ENCODE measurements at places on chromosomes 4 and X.

DNA sequence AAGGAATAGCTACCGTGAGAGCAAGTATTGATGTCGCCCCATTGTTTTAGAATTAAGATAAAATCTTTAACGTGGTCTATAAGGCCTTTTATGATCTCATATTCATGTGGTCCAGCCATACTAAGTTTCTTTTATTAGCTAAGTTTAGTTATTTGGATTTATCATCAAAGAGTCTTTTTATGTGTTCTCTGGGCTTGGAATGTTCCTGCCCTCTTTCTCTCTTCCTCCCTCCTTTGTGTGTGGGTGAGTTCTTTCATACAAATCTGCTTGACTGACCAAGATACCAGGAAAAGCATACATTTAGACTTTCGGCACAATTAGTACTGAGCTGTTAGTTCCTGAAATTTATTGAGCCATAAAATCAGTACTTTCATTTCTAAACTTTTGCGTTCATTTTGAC lies 11.3 kb downstream of the TDO2 start:
- no peak for DNase-seq

DNA sequence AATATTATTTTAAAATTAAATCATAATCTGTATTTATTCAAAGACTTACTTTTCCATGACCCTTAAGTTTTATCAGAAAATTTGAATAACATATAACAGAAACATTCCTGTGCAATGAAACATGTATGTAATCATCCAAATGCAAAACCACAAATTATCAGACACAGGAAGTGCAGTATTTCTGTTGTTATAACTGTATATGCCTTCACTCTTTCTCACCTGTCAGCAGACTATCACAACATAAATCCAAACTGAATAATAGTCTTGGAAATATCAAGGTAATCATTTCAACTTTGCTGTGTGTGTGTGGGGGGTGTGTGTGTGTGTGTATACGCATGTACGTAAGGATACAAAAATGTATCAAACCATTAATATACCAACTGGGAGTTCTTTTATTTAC lies 285.9 kb downstream of the SLC7A11 start:
- no peak for DNase-seq

- no peak for DNase-seq
These were observed 164.2 kb upstream of the NRK start for GRCh38 chrX:105658136-105658535.

DNA sequence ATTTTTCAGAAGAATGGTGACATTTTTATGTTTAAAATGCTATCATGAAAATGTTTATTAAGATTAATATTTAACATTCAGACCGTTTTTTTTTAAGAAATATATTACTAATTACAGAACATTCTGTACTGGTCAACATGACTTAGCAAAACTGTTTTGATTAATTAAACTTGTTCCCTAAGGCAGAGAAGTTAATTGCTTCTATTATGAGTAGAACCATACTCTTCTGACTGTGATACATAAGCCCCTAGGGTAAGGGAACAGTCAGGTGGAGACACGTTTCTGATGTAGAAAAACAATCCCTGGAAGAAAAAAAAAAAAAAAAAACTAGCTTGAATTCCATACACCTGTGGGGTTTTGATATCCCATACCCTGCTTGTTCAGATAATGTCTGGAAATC lies 97.4 kb downstream of the GPM6A start:
- no peak for DNase-seq

DNA sequence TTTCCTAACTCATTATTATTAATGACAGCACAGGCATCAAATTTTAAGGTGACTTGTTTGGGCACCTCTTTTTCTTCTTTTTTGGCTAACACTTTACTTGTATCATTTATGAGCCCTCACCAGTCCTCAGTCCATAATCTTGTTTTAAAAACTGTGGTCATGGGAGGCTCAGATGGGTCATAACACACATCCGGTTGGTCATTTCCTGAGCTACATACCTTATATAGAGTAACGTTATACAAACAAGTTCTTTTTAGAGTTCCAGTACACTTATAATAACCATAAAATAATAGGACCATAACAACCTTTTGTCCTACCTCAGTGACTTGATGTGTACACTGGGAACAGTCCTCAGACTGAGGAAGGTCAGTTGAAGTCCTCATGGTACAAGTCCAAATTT lies 21.1 kb upstream of the PLS3 start:
- no peak for DNase-seq

DNA sequence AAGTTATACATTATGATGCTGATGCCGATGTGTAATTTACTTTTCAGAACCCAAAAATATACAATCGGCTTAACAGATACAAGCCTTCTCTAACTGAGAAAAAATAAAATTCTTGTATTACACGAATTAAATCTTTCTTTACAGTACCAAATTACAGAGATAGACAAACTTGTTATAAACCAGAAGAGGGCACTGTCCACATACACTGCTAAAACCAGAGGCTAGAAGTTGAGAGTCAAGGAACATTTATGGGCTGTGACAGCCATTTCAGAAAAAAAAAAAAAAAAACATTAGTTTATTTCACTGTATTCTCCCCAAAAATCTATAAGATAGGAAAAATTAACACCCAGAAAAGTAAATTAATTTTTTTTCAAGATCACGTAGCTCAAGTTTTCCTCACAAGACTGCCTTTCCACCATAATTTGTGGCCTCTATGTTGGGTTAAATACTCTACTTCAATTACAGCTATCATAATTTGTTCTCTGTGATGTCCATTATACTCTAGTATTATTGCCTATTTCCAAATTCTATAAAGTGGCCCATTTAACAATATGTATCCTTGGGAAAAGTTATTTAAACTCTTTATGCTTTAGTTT lies 12.0 kb downstream of the EREG start:
- DNase-seq: no peak

DNA sequence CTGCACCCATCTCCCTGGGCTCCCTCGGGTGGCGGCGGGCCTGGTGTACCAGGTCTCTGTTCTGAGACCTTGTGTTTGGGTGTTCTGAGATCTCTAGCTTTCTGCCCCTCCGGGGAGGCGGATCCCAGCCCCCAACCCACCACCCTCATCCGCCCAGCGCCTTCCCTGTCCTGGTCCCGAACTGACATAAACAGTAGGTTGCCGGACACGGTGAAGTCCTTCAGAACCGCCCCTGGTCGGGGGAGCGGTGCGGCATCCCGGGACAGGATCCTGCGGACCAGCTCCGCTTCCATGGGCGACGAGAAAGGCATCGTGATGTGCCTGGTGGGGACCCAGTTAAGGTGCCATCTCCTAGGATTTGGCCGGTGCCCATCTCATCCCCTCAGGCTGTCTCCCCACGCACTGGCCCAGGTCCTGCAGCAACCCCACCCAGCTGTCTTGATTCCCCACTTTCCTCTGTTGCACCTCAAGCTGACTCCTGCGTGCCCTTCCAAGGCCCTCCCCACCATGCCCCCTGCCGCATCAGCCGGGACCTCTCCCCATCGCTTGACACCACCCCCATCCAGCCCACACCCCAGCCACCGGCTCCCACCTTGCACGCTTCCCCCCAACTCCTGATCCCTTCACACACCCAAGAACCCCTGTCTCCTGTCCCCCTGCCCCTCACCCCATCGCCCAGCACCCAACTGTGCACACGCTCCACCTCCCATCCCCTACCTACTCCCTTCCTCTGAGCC lies 900 bp downstream of the CTAG2 start:
- DNase-seq: no peak

DNA sequence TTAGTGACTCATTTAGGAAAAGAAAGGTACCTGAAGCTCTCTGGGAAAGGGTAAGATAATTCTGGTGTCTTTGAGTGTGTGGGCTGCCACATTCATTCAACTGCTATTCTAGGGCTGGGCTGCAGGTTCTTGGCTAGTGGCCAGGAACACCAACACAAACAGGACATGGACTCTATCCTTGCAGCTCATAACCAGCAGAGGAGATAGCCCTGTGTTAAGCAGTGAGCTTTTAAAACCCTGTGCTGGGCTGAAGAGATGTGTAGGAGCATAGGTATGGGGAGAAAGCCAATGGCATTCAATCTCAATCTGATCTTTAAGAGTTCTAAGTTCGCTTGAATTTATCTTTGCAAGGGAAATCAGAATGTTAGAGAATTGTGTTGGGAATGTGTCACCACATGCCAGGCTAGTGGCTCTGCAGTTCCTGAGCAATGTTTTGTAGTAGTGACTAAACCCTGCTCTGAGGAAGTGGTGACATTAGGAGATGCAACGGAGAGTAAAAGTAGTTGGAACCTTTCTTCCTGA lies 39.2 kb downstream of the SGMS2 start:
- DNase-seq: no peak

DNA sequence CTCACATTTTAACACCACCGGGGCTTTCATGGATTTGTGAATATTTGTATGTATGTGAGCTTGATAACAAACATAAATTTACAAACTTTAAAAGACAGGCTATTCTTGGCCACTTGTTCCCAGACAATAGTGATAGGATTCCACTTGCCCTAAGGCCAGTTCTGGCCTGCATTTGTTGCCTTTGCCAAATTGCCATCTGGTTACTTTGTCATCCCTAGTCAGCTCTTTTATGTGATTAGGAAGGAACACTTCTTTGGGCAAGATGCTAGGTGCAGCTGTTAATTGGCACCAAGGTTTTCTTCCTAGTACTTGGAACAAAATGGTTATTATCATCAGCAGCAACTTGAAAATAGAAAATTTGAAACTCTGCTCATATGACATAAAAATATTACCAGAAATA lies 63.3 kb downstream of the CCSER1 start:
- no peak for DNase-seq

DNA sequence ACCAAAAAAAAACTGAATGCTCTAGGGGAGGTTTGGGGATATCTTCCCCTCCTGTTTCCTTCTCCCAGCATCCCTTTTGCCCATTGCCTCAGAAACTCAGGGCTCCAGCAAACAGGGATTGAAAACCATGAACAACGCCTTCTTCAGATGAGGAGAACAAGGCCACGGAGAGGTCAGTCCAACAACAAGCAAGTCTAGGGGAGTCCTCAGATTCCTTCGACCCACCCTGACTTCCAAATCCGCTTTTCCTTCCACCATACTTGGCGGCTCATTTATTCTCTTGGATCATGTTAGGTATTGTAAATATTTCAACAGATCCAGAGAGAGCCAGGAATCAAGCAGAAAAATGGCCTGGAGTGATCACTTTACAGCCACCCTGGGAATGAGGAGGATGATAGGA lies 21.9 kb downstream of the REELD1 start:
- DNase-seq: no peak

DNA sequence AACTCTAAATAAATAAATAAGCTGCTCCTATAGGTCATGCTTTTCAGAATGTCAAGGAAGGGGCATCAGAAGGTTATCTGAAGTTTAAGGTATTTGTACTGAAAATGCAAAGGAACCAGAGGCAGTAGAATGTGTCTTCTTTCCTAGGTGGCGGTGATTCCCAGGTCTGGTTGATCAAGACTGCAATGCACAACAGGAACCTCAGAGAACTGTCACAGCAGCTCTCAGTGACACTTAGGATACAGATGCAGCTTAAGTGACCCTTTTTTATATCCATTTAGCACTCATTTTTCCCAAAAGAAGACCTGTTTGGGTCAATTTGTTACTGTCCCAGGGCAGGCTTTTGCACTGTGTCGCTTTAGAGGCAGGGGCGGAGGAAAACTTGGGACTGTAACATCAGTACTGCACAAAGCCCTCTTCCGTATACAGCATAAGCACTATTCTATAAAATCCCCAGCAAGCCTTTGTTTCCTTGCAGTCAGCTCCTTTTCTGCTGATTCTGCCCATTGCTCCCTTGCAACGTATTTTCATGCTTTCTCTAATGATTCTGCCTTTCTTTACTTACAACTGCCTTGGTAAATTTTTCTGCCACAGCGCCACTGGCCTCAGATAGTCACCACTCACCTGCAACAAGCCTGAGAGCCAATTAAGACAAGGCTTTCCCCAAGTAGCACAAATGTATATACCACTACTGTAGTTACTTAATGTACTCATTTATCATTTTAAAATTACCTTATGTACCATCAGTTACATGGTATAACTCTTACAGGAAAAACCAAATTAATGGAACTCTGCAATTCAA lies 1.5 kb upstream of the MND1 start:
- DNase-seq: no peak

DNA sequence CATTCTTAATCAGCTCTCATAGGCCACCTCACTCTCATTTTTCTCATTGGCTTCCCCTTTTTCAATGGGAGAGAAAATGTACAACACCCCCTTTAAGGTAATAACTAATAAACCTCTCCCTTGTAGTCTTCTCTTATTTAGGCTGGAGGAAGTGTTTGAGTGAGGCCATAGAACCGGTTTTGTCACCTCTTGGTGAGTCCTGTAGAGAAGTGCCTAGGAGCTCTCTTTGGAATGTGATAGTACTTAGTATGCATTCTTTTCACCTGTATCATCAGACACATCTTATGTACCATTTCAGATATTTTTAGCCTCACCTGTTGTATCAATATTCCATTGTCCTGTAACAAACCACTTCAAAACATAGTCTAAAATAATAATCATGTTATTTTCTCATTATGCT lies 3.5 kb upstream of the TAB3 start:
- DNase-seq: no peak

GRCh38 chr4:83011689-83012199 lies 1.1 kb upstream of the LIN54 start:
- no peak for DNase-seq

DNA sequence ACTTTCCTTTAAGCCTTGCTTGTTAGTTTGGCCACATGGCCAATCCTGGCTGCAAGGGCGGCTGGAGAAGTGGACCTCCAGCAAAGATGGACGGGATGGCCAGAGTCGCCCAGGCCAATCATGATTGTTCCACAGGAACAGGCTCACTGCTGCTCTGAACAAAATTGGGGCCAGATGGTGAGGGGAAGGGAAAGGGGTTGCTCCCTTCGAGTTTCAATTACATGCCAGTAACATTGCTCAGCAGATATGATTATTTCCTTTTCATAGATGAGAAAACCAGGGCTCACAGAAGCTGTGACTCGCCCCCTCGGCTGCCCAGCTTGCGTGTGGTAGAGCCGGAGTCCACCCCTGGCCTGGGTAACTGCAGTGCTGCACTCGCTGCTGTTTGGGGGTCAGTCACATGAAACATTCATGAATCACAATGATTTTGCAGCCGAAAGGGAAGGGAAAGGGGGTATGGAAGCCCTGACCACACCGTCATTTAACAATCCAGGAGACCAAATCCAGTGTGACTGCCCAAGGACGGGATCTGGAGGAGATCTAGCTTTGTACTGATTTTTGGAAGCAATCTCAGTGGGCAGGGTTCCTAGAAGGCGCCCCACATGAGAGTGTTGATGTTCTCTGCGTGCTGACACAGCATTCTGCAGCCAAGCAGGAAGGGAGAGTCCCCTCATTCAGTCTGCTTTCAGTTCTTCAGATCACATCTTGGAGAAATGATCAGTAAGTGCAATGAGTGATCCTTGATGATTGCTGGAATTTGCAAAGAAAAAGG lies 77.3 kb upstream of the MSX1 start:
- no peak for DNase-seq

GRCh38 chr4:105555409-105555808 lies 3.0 kb downstream of the ARHGEF38 start:
- DNase-seq: no peak

Measured in NCI-H1436 treated with DMSO at 0.1 percent for 48 hours (cell line).